ENCODE measurements at places on chromosomes 3 and 15. TPM values are rescaled to one million over a fixed set of nuclear protein-coding genes. Genes with fewer than 3 reads are reported as not detected.

Gene OXTR
- total RNA-seq: 2.3 TPM

Gene TRPM7
- 45.9 TPM for total RNA-seq

GRCh38 chr3:45790596-45790995 is 5.7 kb downstream of the SLC6A20 start:
- DNase-seq: no peak

Gene VWA5B2
- not detected for total RNA-seq

Gene NPAP1
- not detected for total RNA-seq

DNA sequence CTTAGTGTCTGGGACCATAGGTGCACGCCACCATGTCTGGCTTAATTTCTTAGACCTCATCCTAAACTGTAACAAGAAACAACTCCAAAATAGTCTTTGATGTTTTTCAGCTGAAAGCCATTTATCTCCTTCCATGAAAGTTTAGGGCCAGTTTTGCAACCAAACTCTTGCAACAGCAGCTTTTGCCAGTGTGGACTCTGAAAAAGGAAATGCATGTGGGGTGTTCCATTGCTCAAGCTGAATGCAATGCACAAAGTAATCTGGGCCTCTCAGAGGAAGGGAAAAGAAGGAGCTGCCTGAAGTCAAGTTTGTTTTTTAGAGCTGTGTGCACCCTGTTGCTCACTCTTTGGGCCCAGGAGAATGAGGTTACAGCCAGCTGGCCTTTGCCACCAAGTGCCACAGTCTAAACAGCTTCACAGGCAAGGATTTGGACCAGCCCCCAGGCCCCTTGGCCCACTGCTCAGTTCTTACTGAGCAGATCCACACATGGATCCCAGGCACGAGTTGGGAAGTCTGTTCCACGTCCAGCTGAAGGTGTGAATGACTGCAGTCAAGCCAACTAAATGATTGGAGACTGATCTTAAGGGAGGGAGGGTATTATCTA is 212.3 kb upstream of the LRRFIP2 start:
- DNase-seq: no peak

DNA sequence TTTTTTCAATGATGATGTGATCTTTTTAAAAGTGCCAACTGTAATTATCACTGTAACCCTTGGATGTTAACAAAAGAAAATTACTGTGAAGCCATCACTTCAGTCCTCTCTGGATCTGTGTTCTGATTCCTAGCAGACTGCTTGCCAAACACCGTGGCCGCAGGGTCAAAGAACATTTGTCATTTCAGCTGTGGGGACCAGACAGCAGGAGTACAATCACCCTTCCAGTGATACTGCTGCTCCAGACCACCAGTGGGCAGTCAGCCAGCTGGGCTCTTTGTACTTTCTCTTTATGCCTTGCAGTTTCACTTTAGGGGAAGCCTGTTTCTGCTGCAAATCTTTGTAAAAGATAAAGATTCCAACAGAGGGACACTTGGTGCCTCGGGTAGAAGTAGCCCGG is 770.0 kb downstream of the GRM7 start:
- no peak for DNase-seq

Gene NDN
- 30.6 TPM for total RNA-seq

- DNase-seq: no peak
Measured at GRCh38 chr15:59321000-59321689, 51.5 kb downstream of the MYO1E start.
